ENCODE measurements at places on chromosomes 2 and 18.

DNA sequence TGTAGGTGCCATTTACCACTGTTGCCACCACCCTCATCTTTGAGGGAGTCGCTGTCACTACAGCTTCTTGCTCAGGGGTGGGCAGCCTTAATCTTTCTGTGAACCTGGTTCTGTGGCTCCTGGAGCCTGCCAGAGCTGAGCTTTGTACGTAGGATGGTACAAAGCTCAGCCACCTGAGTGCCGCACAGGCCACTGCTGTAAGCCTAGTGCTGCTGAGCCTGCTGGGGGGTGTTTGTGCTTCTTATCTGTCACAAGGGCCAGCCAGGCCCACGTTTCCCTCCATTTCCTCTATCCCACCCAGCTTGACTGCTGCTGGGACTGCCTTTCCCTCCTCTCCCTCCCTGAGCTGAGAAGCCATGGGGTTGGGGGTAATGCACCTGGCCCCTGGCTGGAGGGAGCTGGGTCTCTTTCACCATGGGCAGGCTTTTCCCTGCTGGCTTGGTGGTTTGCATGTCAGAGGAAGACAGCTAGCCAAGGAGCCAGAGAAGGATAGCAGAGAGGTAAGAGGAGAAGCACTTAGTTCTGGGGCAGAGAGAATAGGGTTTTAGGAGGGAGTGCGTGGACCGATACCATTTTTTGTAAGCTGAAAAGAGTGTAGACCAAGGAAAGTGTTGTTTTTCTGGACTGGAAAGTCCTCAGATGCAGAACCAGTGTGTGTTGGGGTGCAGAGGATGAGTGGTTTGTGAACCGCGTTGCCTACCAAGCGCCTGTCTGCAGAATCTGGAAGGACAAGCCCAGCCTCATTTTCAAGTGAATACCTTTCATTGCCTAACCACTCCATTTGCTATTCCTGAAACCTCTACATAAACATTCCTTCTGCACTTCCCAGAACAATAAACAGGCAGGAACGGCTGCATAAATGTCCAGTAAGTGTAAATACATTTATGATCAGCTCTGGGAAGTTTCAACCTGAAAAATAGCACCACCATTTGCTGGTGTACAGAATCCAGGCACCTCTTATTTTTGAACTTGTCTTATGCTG, 45.1 kb upstream of the FHL2 start:
- DNase-seq: no peak

GRCh38 chr18:35811896-35812295, 160.6 kb upstream of the RMP24 start:
- no peak for DNase-seq

DNA sequence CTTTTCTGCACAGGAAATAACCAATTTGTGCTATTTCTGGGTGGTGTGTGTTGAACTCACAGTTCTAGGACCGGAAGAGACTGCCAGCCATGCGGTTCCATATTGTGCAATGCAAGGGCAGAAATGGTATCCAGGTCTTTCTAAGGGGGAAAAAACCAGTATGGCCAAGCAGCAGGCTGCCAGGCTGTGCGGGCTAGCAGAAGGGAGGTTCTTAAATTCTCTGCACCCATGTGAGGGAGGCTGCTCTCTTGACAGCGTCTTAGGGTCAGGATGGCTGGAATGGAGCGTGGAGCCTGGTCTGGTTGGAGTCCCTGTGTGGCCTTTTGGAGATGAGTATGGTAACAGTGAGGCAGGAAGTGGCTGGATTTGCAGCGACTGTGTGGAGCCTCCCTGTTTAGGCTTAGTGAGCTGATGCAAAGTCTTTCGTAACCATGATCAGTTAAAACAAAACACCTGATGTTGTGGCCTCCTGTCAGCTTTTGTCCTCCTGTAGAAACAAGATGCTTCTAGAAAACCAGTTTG, 52.6 kb downstream of the NCK2 start:
- DNase-seq: no peak

- no peak for DNase-seq
Observed at GRCh38 chr2:64036034-64036705, 16.9 kb upstream of the VPS54 start.

GRCh38 chr2:239177908-239178307, 222.9 kb downstream of the HDAC4 start:
- DNase-seq: no peak

- no peak for DNase-seq
Observed at GRCh38 chr2:144943293-144943941, 423.5 kb upstream of the ZEB2 start.

DNA sequence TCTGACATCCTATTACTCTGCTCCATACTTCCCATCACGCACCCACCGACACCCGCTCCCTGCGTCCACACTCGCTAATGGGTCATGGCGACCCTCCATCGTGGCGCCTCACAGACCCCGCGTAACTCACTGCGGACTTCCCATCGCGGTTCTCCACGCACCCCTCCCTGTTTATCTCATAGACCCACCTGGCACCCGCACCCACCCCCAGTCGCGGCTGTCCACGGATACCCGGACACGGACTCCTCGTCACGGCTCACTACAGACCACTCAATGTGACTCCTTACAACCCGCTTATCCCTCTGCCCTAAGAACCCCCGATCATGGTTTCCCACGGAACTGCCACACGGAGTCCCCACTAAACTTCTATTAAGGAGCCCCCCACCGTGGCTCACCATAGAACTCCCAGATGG, 458 bp downstream of the CXXC1 start:
- DNase-seq: no peak

DNA sequence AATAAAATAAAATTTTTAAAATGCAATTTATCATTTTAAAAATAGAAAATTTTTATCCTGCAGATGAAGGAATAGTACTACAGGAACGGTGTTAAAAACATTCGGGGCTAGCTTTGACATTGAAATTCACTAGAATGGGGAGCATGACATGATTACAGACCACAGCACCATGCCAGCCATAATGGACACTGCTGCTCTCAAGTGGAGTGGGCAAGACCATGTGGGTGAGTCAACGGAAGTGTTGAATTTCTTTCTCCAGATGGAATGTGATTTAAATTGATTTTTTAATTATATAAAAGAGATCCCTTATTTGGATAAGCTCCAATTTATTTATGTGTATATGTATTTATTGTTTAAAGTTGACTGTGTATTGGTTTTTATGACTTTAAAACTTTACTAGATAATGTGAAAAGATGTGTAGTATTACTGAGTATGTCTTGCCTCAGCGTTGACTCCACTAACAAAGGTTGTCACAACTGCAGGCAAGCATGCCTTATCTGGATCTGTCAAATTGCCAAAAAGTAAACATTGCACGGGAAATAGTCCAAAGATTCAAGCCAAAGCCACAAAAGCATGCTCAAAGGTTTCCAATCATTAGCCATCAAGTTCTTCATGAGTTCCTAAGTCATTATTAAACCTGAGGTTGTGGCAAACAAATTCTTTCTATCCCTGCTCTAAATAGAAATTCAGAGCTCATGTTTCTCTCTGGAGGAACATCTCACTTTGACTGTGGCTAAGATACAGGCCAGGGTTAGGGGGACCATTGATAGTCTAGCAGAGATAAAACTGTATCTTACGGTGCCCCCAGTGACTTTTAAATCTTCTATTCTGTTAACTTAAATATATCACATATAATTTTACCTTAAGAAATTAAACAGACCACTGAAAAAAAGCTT, 536.9 kb downstream of the TMX3 start:
- no peak for DNase-seq

GRCh38 chr2:134081238-134081938, 172.5 kb upstream of the MGAT5 start:
- no peak for DNase-seq

GRCh38 chr2:21395366-21395765, 271.6 kb downstream of the TDRD15 start:
- no peak for DNase-seq

- no peak for DNase-seq
Observed at GRCh38 chr18:8455661-8456614, 153.3 kb upstream of the RAB12 start.

- no peak for DNase-seq
Observed at GRCh38 chr2:144358979-144359541, 160.9 kb downstream of the ZEB2 start.

DNA sequence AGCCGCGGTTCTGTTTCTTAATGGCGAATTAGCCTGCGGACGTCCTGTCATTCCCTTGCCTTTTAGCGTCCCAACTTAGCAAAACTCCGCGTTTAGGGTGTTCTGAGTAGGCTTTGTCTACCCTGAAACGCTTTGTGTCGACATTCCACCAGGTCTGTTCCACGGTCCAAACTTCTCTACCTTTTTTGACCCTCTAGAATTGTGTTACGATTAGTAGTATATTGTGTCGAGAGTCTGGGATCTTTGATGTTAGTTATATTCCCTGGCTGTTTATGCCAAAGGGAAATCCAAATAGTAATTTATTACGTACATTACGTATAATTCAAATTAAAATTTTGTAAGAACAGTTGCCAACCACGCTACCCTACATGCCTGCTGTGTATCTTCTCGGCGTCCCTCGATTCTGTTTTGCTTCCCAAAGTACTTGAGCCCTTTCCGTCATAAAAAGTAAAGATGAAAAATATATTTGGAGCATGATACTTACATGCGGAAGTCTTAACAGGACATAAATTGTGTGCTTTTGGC, 495 bp upstream of the TTC32 start:
- DNase-seq: no peak
